CD4-positive, CD25-positive, alpha-beta regulatory T cell (primary cell): ENCODE measurements at places on chromosomes 1 and 21.

DNA sequence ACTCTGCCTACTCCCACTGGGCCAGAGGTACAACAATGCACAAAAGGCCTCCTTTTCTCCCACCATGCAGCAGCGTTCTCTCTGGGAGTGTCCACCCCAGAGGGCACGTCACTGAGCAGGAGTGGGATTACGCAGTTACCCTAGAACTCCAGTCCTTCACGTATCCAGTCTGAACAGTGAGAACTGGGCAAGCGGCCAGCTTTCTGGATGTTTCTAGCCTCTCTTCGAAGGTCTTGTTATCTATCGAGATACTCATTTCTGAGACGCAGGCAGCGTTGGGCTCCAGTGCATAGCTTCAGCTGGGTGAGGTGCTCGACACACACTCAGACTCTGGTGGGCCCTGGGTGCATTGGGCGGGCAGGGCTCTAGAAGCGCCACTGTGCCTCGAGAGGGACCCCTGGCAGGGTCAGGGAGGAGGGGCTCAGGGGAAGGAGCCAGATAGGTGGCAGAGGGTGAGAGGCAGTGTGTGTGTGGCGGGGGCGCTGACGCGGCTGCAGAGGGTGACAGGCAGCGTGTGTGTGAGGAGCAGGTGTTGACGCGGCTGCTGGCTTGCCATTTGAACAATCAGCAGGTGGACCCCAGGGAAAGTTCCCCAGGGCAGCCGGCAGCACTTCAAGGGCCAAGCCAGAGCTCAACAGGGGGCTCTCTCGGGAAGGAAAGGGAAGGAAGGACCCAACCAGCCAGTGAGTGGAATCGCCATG lies 27.9 kb downstream of the PRDM15 start:
- DNase-seq, result no peak

GRCh38 chr1:88701275-88701674 lies 17.2 kb downstream of the PKN2 start:
- DNase-seq, result no peak

- DNase-seq, result no peak
These were observed 34.4 kb downstream of the KLHL20 start for GRCh38 chr1:173749137-173749536.

- no peak for DNase-seq
These were observed 6.0 kb downstream of the CADM3 start for GRCh38 chr1:159177272-159177907.

GRCh38 chr1:231193710-231194340 lies 32.0 kb downstream of the TRIM67 start:
- no peak for DNase-seq
